ENCODE measurements at places on chromosomes 12 and 14.

GRCh38 chr12:50166799-50167048 lies 445 bp downstream of the CERS5 start:
- DNase-seq, result peak; percentile 64

GRCh38 chr14:105107781-105108515 lies 42.7 kb upstream of the GPR132 start:
- no peak for DNase-seq

GRCh38 chr14:25622763-25623162 lies 572.8 kb upstream of the STXBP6 start:
- DNase-seq, result no peak

DNA sequence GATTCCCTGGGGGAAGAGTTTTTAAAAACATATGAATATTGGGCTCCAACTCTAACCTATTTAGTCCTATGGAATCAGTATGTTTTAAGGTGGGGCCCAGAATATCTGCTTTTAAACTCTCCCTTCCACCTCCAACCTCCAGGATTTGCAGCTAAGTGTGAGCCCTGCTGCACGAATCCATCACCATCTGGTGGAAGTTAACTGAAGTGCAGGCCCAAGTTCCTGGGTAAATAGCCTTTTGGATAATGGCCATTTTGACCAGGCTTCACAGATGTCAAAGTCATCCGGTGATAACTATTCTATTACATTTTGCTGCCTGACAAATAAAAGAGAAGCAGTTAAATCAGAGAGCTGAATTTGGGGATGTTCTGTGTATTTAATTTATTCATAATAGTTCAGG lies 58.1 kb upstream of the RMST start:
- DNase-seq, result no peak

- no peak for DNase-seq
Observed at GRCh38 chr12:177980-178828, 35.8 kb downstream of the SLC6A12 start.

GRCh38 chr12:62210422-62210821 lies 49.8 kb upstream of the USP15 start:
- no peak for DNase-seq

DNA sequence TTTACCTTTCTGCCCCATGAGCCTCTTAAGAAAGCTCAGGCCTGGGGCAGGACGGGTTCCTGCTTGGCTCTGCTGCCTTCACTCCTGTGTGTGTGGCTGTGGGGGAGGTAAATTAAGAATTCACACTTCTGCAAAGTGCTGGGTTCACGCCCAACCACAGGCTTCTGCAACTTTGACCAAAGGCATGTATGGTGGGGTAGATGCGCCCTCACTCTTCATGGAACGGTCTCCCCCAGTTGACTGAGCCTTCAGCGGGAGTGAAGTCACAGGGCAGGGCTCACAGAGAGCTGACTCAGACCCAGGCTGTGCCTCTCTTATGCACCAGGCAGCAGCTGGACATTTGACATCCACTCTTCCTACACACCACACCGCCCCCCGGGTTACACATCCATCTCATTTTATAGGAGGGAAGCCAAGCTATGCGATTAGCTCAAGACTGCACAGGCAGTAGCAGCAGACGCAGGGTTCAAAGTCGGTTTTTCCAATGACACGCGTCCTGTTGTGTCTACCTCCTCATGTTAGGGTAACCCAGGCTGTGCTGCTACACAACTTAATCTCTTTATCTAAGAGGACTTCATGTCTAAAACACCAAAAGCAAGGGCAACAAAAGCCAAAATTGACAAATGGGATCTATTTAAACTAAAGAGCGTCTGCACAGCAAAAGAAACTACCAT lies 15.4 kb upstream of the BCL11B start:
- DNase-seq, result no peak

- DNase-seq, result no peak
Observed at GRCh38 chr12:53208435-53208834, 1.4 kb upstream of the ITGB7 start.

GRCh38 chr14:68987653-68988036 lies 8.5 kb upstream of the ACTN1 start:
- no peak for DNase-seq

DNA sequence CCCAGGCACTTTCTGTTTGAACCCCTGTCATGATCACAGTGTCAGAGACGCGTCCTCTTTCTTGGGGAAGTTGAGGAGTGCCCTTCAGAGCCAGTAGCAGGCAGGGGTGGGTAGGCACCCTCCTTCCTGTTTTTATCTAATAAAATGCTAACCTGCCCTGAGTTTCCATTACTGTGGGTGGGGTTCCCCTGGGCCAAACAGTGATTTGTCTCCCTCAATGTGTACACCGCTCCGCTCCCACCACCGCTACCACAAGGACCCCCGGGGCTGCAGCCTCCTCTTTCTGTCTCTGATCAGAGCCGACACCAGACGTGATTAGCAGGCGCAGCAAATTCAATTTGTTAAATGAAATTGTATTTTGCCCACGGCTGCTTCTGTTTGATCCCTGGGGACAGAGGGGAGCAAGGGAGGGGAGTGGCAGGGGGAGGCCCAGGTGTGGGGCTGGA lies 5.1 kb downstream of the SHMT2 start:
- DNase-seq, result no peak

GRCh38 chr14:68794851-68795596 lies 2.2 kb upstream of the ZFP36L1 start:
- peak; percentile 43 for DNase-seq

DNA sequence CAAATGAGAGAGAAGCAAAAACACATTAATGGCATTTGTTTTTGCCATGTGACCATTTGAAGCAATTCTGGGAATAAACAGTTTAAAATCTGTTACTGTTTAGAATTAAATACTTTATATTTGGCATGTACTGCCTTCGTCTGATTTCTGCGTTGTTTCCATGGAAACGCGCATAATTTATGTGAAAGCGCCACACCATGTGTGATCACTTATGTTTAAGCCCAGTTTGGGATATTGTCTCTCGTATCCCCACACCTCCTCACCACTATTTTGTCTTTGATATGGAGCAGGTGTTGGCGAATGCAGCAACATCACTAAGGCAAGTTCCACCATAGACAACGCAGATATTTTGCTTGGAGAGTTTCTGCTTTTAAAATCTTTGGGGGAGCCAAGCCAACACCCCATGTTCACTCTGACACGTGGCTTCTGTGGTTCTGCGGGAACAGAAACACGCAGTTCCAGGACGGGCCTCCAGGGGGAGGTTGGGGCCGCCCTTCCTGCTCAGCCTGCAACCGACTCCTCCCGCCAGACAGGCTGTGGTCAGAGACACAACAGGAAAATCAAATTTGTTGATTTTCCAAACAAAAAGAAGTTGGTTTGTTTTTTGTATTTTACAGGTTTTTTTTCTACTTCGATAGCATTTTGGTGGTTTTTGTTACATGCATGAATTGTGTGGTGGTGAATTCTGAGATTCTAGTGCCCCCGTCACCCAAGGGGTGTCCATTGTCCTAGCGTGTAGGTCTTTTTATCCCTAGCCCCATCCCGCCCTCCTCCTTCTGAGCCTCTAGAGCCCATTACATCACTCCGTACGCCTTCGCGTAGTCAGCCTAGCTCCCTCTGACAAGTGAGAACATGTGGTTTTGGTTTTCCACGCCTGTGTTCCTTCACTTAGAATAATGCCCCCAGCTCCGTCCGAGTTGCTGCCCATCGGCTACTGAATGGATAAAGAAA lies 101.9 kb upstream of the SFSWAP start:
- peak; percentile 49 for DNase-seq

- DNase-seq, result no peak
Observed at GRCh38 chr14:24331731-24332267, 3.1 kb downstream of the ADCY4 start.

- DNase-seq, result no peak
Observed at GRCh38 chr14:51022769-51023168, 72.1 kb downstream of the TRIM9 start.

DNA sequence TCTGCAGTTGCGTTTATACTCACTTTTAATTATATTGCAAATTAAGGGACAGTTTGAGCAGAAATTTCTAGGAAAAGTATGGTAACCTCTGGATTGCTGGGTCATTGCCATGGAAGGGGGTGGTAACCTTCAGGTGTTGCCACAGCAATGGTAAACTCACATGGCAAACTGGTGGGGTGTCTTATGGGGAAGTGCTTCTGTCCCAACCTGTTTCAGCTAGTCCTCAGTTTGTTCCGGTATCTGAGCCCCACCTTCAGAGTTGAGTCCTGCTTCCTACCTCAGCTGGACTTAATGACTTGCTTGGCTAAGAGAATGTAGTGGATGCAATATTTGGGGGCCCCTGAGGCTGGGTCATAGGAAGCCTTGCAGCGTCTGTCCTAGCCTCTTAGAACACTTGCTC lies 7.3 kb upstream of the CLMN start:
- no peak for DNase-seq

DNA sequence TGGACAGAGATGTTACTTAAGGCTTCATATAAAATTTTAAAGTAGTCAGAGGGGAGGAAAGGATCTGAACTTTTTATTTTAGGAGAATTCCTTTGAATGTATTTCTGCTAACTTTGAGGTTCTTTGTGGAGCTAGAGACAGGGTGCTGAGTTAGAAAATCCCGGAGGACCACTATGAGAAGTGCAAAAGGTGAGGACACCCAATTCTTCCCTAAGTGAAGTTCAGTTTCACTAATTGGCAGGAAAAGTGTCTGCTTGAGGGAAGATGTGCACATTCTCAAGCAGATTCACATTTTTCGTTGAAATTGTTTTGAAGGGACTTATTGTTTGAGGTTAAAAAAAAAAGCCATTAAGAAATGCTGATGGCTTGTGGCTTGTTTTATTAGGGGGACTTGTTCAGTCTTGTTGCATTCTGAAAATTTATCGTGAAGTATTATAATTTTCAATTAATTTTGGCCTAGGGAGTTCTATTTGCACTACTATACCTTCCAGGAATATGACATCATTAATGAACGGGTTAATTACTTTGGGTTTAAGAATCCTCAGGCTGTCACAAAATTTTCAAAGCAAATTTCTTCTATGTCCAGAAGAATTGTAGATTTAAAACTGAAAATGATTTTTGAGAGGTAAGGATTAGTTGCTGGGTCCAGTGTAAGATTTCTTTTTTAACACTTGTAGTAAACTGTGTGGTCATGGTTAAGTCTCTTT lies 1.8 kb downstream of the PCNX1 start:
- no peak for DNase-seq

DNA sequence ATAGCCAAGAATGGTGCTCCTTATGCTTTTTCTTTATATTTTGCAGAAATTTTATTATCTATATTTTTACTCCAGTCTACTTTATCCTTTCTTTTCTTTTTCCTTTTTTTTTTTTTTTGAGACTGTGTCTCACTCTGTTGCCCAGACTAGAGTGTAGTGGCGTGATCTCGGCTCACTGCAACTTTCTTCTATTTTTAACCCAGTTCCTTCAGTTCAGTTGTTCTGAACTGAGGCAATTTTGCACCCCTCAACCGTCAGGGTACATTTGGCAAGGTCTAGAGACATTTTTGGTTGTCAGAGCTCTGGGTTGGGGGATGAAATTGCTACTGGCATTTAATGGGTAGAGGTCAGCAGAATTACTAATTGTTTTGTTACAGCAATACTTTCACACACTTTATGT lies 75.7 kb downstream of the DIP2B start:
- no peak for DNase-seq

GRCh38 chr12:67764946-67765619 lies 116.5 kb downstream of the DYRK2 start:
- DNase-seq, result no peak

DNA sequence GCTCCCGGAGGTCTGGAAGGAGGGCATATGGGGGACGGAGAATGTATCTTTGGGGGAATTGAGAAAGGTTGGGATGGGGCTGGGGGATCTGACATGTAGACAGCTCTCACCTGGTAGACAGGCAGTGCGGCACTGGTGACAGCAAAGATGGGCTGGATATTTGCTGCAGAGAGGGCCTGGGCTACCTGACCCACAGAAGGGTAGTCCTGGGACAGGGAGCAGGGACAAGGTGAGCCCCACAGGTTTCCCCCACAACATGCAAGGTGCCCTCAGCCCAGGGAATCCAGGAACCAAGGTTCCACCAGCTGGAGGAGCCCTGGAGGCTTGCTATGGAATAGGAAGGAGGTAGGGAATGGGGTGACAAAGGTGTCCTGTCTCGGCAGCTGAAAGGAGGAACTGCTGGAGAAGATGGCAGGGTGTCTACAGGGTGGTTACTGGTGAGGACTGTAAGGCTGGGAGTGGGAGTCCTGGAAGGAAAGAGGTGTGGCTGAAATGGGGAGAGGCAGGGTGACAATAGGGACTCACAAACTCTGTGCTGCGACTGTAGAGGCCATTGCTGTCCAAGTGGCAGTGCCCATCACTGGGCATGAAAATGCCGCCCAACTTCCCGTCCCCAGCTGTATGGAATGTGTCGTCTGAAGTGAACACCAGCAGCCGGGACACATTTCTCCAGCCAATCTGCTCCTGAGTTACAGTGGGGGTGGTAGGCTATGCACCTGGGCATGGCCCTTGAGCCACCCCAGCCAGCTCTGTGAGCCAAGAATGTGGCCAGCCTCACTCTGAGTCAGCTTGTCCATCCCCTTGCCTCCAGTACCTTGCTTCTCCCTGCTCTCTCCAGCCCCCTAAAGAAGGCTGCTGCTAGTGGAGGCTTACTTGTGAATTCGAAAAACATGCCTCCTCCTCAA lies 11.3 kb downstream of the ITGB7 start:
- no peak for DNase-seq

GRCh38 chr12:42420395-42420794 lies 94.4 kb downstream of the PPHLN1 start:
- DNase-seq, result no peak

- DNase-seq, result no peak
Observed at GRCh38 chr12:63894132-63894531, 49.6 kb downstream of the SRGAP1 start.

DNA sequence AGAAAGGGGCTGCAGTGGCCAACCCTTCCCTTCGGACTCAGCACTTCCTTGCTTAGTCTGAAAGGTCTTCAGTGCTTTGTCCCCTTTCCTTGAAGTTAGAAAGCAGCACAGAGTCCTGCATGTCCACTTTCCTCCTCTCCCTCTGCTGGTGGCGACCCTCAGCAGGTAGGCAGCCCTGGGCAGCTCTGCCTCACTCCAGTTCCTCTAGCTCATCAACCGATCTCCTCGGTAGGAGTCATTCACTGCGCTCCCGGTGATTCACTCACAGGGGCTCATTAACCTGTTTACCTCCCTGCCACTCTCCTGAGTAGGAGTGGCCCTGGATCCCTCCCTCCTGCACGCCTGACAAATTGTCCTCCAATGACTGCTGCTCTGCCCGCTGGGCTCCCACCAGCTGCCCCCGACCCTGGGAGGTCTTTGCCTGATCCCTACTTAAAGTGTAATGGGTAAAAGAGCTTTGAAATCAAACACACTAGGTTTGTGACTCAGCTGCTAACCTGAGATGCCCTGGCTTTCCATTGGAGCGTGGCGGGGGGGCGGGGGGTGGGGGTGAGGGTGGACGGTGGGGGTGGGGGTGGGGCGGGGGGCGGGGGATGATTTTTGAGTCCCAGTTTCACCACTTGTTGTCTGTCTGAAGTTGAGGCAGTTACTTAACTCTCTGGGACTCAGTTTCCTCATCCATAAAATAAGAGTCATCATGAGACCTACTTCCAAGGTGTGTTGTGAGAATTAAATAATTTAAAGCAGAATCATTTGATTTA lies 4.2 kb downstream of the SCNN1A start:
- DNase-seq, result no peak

DNA sequence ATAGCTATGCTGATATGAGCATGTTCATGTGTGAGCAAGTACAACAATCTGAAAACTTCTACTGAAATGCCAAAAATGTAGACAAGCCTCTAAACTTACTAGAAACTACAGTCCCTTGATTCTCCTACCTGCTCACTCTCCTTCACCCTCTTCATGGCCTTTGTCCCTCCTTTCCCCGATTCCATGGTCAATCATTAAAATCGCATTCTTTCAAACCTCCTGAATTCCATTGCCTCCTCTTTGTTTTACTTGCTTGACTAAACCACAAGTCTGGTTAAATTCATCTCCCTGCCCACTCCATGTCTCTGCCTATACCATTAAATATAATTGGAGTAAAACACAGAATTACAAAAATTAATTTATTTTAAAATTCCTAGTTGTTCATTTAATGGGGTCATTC lies 33.0 kb upstream of the SSTR1 start:
- DNase-seq, result no peak
